Activated CD8-positive, alpha-beta memory T cell treated with anti-CD3 and anti-CD28 coated beads for 4 hours (primary cell): ENCODE measurements at places on chromosomes 7 and 10.

GRCh38 chr10:78528749-78529204, 495.1 kb downstream of the RPS24 start:
- DNase-seq = no peak

DNA sequence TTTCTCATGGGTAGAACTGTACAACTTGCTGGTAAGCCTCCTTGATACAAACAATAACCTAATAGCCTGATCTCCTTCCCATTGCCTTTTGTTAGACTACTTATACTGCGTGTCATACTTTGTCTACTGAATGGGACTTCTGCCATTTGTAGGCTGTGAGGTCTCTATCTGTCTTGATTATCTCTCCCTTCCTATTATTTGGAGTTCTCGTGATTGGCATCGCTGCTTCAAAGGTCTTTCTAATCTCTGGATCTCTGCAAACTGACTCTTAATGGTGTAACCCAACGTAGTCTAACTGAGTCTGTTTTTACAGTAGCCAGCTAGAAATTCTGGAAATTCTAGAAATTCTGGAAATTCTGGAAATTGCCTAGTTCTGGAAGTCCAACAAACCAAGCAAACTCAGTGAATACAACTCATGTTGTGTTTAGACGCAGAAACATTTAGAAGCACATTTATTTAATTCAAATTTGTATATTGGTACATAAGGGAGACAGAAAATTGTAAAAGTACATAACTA, 29.8 kb downstream of the PHYHIPL start:
- DNase-seq = no peak

DNA sequence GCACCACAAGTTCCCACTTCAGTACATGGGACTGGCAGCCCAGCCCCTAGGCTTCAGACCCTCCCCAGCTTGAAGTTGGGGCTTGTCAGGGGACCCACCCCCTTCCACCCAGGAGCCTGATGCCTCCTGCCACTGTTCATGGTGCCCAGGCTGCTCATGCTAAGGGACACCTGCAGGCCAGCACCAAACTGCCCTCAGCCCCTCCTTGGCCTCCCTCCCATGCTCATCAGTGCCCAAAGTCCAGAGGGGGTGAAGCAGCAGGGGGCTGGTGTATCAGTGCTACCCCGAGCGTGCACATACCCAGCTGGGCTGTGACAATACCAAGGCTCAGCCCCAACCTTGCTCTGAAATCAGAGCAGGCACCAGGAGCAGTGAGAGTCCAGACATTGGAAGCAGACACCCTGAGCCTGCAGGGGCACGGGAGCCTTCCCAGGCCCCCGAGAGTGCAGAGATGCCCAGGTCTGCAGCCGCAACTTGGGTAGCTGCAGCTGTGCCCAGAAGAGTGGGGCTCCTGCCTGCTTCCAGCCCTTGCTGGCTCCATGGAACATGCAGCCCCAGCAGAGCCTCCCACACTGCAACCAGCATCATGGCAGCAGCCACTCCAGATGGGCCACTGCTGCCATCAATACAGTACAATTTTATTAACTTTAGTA, 79.0 kb downstream of the MTERF1 start:
- DNase-seq = no peak

DNA sequence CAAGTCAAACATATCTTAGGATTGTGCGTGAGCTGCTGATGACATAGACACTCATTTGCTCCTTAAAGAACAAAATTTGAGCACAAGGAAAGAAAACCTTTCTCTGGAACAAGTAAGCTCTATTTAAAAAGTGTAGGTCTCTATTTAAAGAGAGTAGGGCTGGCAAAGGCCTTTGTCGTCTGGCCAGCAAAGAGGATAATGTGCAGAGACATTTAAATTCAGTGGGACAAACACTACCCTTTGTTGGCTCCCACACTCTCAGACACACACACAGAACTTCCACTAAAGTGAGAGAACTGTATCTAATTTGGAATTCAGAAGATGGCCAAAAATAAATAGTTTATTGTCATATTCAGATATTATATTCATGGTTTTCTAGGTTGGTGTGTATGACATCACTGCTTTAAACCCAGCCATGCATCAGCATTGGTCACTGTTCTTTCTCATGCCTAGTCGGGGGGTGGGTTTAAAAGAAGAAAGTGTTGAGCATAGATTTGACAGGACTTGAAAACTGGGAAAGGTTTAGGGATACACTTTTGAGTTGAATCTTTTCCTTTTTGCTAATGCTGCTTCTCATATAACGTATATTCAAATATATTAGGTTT, 49.5 kb upstream of the HDAC9 start:
- DNase-seq = no peak

- DNase-seq = no peak
Observed at GRCh38 chr7:27784399-27785053, 44.6 kb downstream of the TAX1BP1 start.

DNA sequence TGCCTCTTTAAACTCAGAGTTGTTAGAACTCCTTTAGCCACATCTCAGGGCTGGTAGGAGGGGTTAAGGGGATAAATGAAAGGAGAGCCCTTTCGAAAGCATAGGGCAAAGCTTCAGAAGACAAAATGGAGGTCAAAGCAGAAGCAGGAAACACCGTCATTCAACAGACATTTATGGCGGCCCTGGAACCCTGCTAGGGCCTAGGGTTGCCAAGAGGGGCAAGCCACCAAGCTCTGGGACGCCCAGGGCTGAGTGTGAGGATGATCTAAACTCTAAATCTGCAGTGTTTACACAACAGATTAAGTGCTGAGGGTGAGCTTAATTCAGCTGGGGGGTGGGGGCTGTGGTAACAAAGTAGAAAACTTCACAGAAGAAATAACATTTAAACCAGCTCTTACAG, 79.0 kb upstream of the NFE2L3 start:
- DNase-seq = no peak

DNA sequence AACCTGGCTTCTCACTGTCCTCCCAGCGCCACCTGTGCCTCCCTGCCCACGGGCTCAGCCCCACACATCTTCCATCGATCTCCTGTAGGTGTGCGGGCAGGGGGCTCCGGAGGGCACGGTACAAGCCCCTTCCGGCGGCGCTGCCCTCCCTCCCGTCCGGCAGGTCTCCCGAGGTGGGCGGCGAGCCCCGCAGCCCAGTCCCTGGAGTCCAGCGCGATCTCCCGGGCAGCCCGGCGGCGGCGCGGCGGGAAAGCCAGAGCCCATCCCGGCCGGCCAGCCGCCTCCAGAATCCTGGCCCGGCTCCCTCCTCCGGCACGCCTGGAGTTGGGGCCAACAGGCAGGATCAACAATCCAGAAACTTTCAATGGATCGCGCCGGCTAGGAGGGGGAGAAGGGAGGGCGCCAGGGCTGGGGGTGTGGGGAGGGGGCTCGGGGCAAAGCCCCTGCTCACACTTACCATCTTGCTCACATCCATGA, 100.1 kb downstream of the HIP1 start:
- DNase-seq = no peak

DNA sequence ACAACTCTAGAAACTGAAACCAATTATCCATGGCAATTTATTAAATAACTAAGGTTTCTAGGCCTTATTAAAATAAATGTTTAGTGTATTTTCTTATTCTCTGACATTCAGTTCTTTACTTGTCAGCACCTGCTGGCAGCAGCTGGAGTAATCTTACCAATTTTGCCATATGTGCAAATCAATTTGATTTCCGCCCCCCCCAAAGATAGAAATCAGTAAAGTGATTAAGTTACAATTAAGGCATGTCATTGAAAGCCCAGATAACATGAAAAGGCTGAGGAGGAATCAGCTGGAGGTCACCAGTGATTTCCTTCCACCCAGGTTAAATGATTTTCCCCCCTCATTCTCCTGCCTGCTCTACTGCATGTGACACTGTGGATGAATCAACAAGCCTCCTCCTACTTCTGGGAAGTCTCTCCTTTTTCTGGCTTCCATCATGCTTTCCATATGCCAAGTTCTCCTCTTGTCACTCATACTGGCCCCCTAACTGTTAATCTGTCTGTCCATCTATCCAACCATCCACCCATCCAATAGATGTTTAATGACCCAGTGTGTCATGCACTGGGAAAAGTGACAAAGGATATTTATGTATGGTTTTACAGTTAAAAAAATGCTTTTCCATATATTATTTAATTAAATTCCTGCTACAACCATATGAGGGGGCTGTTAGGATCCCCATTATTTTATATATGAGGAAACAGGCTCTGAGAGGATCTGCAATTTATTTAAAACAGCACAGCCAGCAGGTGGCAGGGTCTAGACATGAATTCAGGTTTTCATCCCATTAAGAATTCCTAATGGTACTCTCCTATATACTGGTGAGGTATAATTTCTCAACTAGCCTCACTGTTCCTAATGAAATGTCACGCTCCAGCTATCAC, 116.5 kb downstream of the ATXN7L1 start:
- no peak for DNase-seq

- no peak for DNase-seq
Observed at GRCh38 chr7:114050571-114050970, 131.8 kb upstream of the PPP1R3A start.

GRCh38 chr10:84665883-84666463, 337.6 kb downstream of the CCSER2 start:
- no peak for DNase-seq

DNA sequence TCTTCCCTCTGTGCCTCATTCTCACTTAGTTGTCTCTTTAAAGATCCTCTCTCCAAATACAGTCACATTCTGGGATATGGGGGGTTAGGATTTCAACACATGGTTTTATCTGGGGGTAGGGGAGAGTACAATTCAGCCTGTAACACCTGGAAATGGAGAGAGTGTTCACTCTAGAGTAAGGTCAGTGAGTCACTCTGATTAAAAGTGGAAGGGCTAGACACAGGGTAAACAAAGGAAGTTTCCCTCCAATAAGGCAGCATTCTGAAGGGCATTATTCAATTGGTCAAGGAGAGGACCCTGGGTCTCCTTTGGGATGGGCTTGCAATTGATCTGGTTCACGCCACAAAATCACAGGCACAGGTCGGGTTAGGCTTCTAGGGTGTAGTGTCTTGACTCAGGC, 232.8 kb upstream of the NPSR1 start:
- no peak for DNase-seq

DNA sequence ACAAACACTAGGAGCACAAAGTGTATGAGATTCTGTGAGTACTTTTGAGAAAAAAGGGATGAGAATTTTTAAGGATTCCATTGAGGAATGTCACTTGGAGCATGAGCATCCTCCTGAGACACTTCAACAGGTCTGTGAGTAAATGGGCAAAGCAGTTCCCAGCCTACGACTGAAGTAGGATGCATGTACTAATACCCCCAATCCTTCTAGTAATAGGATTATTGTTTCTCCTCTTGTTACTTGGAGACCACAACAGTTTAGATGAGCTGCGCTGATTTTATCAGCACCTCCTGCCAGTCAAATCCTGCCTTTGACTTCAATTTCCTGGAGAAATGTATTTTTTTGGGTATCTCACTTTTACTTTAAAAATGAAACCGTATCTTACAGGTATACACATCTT, 820 bp downstream of the BBS9 start:
- DNase-seq = no peak

- no peak for DNase-seq
Observed at GRCh38 chr10:102752934-102753664, 9.4 kb downstream of the WBP1L start.

GRCh38 chr7:226281-226895, 34.0 kb downstream of the FAM20C start:
- DNase-seq = no peak

DNA sequence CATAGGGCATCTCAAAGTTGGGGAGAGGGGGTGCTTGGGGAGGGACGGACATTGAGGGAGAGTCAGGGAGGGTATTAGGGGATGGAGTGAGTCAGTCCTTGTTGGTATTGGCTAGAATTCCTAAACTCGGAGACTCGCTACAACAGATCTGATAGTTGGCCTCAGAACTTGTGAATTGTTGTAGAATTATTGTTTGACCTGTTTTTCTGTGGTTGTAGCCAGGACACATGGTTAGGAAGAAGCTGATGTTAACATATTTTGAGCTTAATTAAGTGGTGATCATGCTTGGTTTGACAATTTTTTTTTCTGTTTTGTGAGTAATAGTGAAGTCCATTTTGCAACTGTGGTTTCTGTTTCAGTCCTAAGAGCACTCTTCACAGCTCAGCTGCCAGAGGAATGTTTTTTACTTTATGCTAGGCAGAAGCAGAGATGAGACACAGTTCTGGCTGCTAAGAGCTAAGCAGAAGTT, 1190.3 kb upstream of the C7orf33 start:
- no peak for DNase-seq

GRCh38 chr7:139231513-139232376, 708 bp downstream of the UBN2 start:
- DNase-seq = no peak

DNA sequence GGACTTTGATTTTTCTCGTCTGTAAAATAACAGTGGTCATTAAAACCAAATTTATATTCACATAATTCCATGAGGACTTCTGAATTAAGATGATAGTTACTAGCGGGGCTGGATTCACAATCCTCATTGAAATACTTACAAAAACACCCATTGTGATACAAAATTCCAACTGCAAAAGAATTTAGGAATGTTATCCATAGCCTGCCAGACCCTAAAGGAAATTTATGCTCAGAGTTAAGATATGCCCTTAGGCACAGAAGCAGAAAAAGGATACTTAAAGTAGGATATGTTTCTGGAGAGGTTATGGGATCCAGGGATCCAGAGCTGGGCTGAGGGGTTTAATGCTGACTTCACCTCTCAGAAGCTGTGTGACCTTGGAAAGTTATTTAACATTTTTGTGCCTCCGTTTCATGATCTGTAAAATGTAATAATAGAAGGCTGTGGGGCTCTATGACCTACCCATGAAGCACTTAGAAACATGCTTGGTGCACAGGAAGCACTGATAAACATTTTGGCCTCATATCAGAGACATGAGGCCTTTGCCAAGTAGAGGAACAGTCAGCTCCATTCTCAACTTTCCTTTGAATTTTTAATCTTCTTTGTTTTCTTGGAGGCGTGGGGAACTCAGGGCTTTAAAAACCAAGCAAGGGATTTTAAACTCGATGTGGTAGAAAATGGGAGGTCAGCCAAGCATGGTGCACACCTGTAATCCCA, 744.7 kb downstream of the KCNMA1 start:
- no peak for DNase-seq

- no peak for DNase-seq
Observed at GRCh38 chr7:12771378-12771877, 84.0 kb downstream of the ARL4A start.
